ENCODE measurements at places on chromosomes 7 and 10.

GRCh38 chr10:5975641-5976473 lies 1.5 kb downstream of the IL15RA start:
- peak; percentile 7 for DNase-seq

DNA sequence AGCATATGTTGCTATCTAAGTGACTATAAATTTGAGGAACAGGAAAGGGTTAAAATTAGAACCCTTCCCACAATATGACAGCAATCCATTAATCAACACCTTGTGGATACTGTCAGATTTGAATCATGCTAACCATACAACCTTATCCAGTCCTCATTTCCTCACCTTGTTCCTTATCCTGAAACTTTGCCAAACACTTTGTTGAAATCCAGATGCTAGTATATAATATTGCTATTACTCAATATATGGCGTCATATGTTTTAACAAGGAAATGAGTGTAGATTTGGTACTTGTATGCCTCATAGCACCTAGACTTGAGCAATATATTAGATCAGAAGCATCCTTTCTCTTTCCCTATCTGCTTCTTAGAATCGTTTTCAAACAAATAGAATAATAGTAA lies 66.3 kb upstream of the SLC25A13 start:
- DNase-seq, result no peak

DNA sequence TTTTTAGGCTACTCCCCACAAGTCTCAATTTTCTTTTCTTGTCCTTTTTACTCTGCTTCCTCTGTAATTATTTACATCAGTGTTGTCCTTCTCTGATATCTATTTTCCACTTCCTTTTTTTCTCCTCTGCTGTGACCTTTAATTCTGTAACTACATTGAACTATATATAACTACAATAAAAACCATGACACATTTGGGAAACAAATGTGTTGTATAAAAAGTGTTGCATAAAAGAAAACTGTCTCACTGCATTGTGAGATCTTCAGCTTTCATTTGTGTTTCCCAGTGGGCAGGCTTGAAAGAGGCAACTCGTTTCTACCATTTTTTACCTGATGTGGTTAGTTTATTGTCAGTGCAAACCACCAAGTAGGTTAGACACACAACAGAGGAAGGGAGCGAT lies 483.9 kb upstream of the NRP1 start:
- no peak for DNase-seq

GRCh38 chr7:54843841-54844355 lies 84.9 kb upstream of the SEC61G start:
- DNase-seq, result no peak

GRCh38 chr7:21146642-21147423 lies 281.1 kb upstream of the SP4 start:
- DNase-seq, result no peak

DNA sequence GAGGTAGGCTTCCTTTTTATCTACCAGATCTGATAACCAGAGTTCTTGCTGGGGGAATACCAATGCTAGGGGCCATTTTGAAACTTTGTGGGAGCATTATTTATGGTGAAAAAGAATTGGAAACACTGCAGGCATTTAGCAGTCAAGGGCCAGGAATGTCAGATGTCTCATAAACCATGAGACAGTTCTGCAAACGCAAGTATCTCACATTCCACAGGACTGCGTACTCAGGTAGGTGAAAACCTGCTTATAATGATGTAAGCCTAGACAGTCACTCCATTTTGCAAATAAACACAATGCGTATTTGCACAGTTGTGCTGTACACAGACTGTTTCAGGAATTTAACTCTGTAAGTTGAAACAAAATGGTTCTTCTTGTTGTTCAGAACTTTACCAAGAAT lies 33.9 kb downstream of the ECHDC3 start:
- DNase-seq, result no peak

GRCh38 chr10:131315344-131315743 lies 3.8 kb upstream of the TCERG1L start:
- DNase-seq, result no peak

GRCh38 chr10:122504610-122504950 lies 43.2 kb downstream of the HTRA1 start:
- DNase-seq, result no peak

DNA sequence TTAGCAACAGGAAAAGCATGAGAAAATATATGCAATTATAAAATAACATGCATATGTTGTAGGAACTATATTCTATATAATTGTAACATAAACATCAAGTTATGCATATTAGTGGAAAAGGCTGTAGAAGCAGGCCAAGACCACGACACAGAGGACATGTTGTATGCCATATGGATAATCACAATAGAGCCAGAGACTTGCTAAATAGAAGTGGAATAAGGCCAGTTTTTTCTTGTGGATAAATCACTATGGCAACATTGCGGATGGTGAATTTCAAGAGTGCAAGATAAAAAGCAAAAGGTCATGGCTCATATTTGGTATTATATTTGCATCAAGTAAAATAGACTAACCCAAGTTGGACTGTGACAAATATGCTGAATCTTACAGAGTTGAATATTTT lies 93.0 kb downstream of the PCDH15 start:
- no peak for DNase-seq

- peak; percentile 25 for DNase-seq
Measured at GRCh38 chr10:86400705-86401587, 34.4 kb upstream of the GRID1 start.

- DNase-seq, result no peak
Measured at GRCh38 chr10:110076559-110077318, 69.0 kb downstream of the ADD3 start.

- no peak for DNase-seq
Measured at GRCh38 chr7:108211382-108212201, 81.4 kb upstream of the LAMB4 start.

DNA sequence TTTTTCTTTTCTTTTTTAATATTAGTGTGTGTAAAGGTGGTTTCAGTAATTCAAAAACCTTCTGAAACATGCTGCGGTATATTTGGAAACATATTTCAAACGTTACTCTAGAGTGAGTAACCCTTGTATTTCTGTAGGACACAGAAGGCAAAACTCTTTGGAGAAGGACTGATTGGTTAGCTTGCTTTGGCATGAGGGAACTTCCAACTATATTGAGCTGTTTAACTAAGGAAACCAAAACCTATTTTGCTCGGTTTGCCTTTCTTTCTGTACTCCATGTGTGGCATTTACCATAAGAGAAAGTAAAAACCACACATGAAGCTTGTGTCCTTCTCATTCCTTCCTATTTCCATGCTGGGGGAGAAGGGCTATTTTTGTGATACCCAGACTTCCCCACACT lies 149.8 kb downstream of the DYNC1I1 start:
- no peak for DNase-seq

GRCh38 chr7:6162331-6162620 lies 110.1 kb downstream of the CYTH3 start:
- DNase-seq, result no peak

- DNase-seq, result no peak
Measured at GRCh38 chr10:102615361-102615760, 28.9 kb upstream of the TRIM8 start.
